ENCODE measurements at places on chromosomes 11 and 22. TPM values are rescaled to one million over a fixed set of nuclear protein-coding genes. Genes with fewer than 3 reads are reported as not detected.

DNA sequence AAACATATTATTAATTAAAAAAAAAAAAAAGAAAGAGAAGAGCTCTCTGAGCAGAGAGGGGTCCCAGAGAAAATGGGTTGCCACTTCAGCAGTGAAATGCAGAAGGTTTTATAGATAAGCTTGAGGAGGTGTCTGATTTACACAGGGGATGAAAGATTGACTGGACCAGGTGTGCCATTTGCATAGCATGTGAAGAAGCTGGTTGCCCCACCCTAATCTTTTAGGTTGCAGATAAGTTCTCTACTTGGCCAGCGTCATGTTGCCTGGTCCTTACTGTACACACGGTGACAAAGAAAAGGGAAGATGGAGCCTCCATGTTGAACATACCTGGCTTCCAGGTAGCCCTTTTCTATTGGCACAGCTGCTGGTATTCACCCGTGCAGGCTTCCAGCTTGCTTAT, 41.4 kb downstream of the MS4A2 start:
- DNase-seq, result no peak

GRCh38 chr11:94938095-94939055, 35.0 kb downstream of the CWC15 start:
- no peak for DNase-seq

Gene DRD2
- total RNA-seq, result not detected

- DNase-seq, result no peak
These were observed 128.7 kb upstream of the TOP3B start for GRCh38 chr22:22111267-22111751.

- no peak for DNase-seq
These were observed 40.4 kb downstream of the BCR start for GRCh38 chr22:23220485-23221350.

GRCh38 chr22:37326726-37327125, 44.4 kb downstream of the CYTH4 start:
- no peak for DNase-seq

Gene MCM5
- total RNA-seq, result 32.1 TPM

GRCh38 chr22:40911772-40912171, 39.4 kb upstream of the RBX1 start:
- no peak for DNase-seq

Gene F2
- total RNA-seq, result not detected

GRCh38 chr22:45465633-45466032, 37.0 kb upstream of the FBLN1 start:
- DNase-seq, result no peak

Gene DCDC1
- not detected for total RNA-seq

DNA sequence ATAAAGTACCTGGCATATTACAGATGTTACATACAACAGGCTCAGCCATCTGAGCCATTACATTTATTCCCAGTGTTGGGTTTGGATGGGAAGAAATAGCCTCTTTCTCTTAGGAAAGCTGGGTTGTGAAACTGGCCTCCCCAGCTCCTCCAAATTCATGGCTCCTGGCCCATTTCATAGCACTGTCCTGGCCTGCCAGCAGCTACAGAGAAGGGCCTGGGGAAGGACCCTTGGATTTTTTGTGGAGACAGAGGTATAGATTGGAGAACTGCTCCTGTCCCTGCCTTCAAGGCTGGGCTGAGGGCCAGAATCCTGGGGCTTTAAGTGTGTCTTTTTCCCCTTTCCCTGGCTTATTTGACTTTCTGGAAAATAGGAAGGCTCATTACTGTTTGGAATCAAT, 18.0 kb downstream of the PKNOX2 start:
- no peak for DNase-seq

DNA sequence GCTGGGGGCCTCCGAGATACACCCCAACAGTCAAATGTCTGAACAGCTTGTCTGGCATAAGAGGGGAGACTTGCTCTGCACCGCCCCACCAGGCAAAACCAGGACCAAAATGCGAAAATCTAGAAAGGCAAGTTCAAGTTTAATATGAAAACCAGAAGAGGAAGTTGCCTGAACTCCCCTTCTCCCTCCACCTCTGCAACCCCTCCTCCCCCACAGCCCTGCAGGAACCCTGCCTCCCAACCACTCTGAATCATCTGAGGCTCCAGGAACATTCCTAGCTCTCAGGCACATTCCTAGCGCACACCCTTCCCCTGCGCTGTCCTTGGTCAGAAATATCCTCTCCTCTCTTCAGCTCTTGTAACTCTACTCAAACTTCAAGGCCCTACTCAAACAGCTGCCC, 36.7 kb downstream of the ISX start:
- no peak for DNase-seq

GRCh38 chr11:80638296-80638695, 1197.5 kb upstream of the TENM4 start:
- DNase-seq, result no peak

Gene ATM
- 35.8 TPM for total RNA-seq

- DNase-seq, result no peak
These were observed 19.3 kb downstream of the FLRT1 start for GRCh38 chr11:64055077-64055476.

Measured in NCI-H460 (cell line).